ENCODE measurements at places on chromosomes 5 and 9.

- DNase-seq: no peak
Measured at GRCh38 chr9:109264877-109265587, 55.8 kb downstream of the EPB41L4B start.

- no peak for DNase-seq
Measured at GRCh38 chr5:135890867-135891266, 4.8 kb downstream of the IL9 start.

- no peak for DNase-seq
Measured at GRCh38 chr5:97854871-97855762, 672.1 kb upstream of the RIOK2 start.

GRCh38 chr9:91727316-91727861 lies 222.6 kb downstream of the ROR2 start:
- DNase-seq: peak; percentile 53

- DNase-seq: no peak
Measured at GRCh38 chr9:81964218-81965171, 21.2 kb downstream of the SPATA31D3 start.

DNA sequence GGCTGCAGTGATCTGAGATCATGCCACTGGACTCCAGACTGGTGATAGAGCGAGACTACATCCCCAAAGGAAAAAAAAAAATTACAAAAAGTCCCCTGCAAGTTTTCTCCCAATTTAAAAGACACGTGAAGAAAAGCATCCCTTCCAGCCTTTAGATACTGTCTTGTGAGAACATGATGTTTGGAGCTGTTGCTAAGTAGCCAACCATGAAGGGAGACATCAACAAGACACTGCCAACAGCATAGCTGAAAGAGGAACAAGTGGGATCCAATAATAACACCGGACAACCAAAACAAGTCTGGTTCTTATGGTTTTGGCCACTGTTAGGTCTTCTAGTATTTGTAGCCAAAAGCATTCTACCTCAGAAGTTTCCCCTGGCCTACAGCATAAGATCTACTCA lies 118.9 kb upstream of the CCDC180 start:
- DNase-seq: no peak

- DNase-seq: no peak
Measured at GRCh38 chr5:67002832-67003684, 193.5 kb downstream of the CD180 start.

GRCh38 chr5:95221234-95221633 lies 63.7 kb downstream of the MCTP1 start:
- DNase-seq: no peak

GRCh38 chr9:133892193-133892920 lies 99.8 kb downstream of the VAV2 start:
- no peak for DNase-seq

DNA sequence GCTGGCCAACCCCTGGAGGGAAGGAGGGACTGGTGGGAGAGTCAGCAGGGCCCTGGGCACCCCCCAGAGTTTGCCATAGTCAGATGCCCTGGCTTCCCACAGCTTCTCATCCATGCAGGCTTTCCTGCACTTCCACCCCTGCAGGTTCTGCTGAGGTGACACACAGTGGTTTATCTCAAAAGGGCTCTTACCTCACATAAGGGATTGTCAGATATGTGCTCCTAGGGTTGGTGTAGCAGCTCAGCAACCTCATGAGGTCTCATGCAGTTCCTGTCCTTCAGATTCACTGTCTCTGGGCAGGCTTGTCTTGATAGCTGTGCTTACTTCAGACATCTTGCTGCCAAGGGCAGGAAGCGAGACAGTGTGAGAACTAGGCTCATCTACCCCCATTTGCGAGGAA lies 143.4 kb downstream of the KDM4C start:
- no peak for DNase-seq

GRCh38 chr5:171122372-171122771 lies 186.7 kb upstream of the TLX3 start:
- peak; percentile 4 for DNase-seq

- DNase-seq: no peak
Measured at GRCh38 chr5:74328221-74328630, 312.3 kb downstream of the ENC1 start.

DNA sequence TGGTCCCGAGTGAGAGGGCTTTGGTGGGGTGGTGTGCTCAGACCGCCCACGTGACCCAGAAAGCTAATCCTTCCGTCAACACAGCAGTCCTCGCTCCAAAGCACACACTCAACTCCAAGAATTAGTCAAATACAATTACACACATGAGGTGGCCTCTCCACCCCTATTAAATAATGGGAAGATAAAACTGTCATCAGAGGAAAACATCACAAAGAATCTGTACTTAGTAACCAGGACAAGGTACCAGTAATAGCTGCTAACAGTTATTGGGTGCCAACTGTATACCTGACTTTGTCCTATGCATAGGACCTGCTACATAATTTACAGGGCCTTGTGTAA lies 222.8 kb downstream of the HSPA4 start:
- DNase-seq: no peak

- no peak for DNase-seq
Measured at GRCh38 chr5:132429463-132430440, 60.2 kb downstream of the SLC22A5 start.

GRCh38 chr5:138241688-138242571 lies 28.8 kb upstream of the CDC23 start:
- peak; percentile 78 for DNase-seq

DNA sequence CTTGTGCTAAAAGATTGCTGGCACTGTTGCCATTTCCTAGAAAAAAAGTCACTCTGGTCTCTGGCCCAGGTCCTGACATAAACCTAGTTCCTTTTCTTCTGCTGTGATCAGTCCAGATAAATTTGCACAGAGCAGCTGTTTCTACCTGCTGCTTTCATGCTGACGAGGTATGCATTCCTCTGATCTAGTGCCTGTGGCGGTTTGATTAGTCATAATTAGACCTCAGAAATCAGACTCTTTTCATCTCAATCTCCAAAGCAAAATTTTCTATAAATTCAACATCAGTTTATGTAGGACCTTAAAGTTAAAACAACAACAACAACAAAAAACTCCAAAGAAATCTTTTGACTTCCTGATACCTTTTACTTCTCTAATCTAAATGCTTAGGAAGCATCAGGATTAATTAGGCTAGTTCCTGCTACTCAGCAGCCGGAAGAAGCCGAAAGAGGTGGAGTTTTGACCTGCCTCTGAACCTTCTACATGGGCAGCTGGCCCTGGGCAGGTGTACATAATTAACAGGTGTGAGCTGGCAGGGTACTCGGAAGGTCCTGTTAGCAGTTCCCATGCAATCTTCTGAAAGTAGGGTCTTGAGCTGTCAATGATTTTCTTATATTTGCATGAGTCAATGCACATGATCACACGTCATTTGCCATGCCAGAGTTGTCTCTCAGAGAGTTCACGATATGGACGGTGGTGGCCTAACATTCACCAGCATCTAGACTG lies 83.3 kb upstream of the CCDC112 start:
- DNase-seq: no peak

DNA sequence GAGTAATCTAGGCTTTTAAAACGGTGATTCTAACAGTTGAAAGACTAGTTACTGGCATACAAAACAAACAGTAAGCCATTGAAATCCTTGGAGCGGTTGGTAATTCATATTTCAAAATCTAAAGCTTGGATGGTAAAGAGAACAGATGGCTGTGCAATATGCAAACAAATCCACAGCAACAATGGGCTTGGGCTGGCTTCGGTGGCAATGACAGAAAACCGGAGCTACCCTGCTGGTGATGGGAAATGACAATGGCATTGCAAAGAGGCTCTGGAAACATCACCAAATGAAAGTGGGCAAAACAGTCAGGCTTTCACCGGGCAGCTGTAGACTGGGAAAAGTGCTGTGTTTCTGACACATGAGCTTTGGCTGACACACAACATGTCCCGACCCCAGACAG lies 42.2 kb downstream of the MED27 start:
- DNase-seq: no peak

GRCh38 chr5:150174285-150174684 lies 7.7 kb downstream of the CDX1 start:
- DNase-seq: no peak

DNA sequence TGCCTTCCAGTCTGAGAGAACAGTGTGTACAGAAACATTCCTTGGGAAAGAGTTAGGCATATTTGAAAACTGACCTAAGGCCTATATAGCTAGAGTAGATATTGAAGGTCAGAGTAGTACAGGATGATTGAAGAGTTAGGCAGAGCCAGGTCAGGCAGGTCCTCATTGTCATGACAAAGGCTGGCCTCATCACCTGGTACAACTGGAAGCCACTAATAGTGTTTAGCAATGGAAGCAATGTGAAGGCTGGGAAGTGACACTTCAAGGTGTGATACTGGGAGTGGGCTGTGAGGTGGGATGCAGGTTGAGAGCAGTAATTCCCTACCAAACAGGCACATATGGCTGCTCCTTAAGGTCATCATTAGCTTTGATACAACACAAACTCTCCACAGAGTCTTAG lies 123.6 kb upstream of the CCNH start:
- DNase-seq: no peak

DNA sequence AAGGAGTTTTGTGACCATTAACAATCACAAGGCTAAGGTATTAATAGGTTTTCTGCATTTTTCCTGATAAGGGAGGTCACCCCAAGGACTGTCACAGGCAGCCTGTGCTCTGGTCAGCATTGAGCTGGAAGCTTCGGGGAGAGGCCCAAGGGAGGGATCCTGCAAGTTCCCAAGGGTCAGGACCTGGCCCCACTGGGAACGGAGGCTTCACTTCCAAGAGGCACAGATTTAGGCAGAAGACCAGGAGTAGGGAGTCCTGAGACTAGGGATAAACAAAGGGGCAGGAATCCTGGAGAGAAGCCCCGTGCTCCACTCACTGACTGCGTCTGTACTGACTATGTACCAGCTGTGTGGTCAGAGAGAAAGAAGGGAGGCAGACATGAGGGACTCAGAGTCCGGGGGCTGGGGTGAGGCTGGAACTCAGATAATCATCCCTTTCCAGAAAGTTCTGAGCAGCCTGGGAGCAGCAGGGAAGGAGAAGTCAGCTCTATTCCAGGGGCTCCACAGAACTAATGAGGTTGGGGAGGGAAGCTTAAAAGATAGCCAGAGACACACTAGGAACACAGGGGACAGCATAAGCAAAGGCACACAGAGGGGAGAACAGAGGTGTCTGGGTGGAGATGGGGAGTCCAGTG lies 37.8 kb downstream of the B4GALT1 start:
- no peak for DNase-seq

DNA sequence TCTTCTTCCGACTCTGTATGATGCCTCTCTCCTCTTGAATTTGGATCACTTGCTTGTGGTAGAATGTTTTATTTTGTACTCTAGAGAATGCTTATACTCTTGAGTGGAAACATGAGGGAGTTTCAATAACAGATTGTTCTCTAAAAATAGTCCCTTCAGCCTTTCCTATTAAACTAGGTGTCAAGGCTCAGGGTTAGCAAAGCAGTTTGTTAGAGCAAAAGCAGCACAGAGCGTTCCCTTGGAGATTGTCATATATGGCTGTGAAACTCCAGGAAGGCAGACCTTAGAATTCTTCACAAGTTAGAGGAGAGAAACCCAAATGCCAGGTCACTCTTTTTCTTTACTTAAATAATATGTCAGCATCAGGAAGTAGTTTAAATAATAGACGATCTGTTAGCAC lies 33.0 kb downstream of the MAMDC2 start:
- no peak for DNase-seq

DNA sequence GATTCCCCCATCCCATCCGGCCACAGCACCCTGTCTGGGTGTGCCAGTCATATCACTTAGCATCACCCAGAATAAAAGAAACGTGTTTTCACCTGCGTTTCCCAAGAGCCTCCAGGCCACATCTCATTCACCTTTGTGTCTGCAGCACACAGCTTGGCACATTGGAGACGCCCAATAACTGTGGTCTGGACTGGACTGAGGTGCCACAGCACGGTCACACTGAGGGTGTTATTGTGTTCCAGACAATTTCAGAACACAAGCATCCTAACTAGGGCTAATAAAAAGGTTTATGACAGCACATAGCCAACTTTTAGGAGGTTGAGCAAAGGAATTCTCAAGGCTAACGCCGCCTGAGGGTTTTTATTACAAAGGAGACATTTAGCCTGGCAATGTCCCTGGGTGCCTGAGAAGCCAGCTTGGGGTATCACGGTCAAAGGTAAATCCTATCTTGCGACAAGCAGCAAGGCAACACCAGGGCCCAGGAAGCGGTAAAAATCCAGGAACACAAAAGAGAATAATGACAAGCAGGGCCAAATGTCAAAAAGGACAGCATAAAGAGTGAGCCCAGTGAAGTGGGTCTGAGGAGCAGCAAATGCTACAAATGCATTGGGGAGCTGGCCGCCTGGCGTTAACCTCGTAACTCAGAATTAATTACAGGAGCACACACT lies 3.4 kb downstream of the EPB41L4B start:
- DNase-seq: no peak

- DNase-seq: no peak
Measured at GRCh38 chr9:78031444-78031892, at the start of gene GNAQ. GNAQ (minus strand) TSS chr9:78031811; CDS start chr9:78031235, 576 bp downstream.

DNA sequence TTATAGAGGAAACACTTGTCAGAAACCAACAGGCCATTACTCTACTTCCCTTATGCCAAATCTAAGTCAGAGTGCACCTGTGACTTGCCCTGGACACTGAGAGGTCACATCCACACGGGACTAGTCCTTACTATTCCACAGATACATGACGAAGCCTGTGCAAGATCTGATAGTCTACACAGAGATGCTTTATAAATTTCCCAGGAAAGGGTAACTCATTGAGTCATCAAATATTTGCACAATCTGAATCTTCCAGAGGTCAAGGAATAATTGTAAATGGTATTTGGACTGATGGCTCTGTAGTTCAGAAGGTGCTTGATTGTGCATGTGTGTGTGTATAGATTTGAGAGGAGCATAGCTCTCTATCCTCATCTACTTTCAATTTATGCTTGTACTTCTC lies 55.2 kb upstream of the JAK2 start:
- no peak for DNase-seq

DNA sequence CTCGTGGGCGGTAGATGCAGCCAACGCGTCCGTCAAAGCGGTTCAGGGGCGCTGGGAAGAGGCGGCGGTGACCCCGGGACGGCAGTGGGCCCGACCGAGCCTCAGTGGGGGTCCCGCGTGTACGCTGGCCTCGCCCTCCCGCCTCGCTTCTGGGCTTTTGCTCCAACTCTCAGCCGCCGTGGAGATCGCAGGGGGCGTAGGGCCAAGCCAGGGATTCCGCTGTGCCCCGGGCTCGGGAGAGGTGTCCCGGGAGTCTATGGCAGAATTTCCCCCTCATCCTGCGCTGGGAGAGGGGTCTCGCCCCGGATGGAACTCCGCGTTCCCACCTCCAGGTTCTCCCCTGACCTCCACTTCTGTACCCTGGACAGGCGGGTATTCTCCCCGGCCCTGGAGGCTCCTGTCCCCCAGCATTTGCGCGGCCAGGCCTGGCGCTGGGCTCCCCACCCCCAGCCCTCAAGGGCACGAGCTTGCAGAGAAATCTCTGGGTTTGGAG lies 131.9 kb downstream of the MRPL36 start:
- no peak for DNase-seq

- no peak for DNase-seq
Measured at GRCh38 chr5:116395631-116396203, 178.9 kb downstream of the SEMA6A start.

- DNase-seq: no peak
Measured at GRCh38 chr5:92730486-92730885, 850.5 kb downstream of the NR2F1-AS1 start.

GRCh38 chr5:36422952-36423351 lies 121.2 kb upstream of the RANBP3L start:
- DNase-seq: no peak
